A375 (cell line): ENCODE measurements at places on chromosomes 13 and 19. TPM values are rescaled to one million over a fixed set of nuclear protein-coding genes. Genes with fewer than 3 reads are reported as not detected.

The TARM1 gene
- 0.45 TPM in 1 of 2 replicates, not detected in the other for total RNA-seq

The LIG4 gene
- 7.8 and 8.2 TPM in 2 replicates for total RNA-seq

The PNMA8B gene
- 0.04 TPM in 1 of 2 replicates, not detected in the other for total RNA-seq

The URAD gene
- total RNA-seq, result not detected in 2 replicates

The APOC4 gene
- total RNA-seq, result not detected in 2 replicates

The ZSCAN5B gene
- not detected in 2 replicates for total RNA-seq

The OVOL3 gene
- not detected in 2 replicates for total RNA-seq

The ALOX5AP gene
- not detected in 2 replicates for total RNA-seq

The ZNF616 gene
- 1.5 TPM in 2 replicates for total RNA-seq

The MUC16 gene
- not detected in 2 replicates for total RNA-seq

The TMEM150B gene
- total RNA-seq, result not detected in 2 replicates

The SIPA1L3 gene
- total RNA-seq, result 17.2 and 24.2 TPM in 2 replicates

The MATK gene
- total RNA-seq, result not detected in 2 replicates

The ZNF285 gene
- total RNA-seq, result 1.1 and 1.4 TPM in 2 replicates

The HOMER3 gene
- 92.4 and 104 TPM in 2 replicates for total RNA-seq

The DUXA gene
- not detected in 2 replicates for total RNA-seq

The CEACAM3 gene
- total RNA-seq, result not detected in 2 replicates
